ENCODE measurements at places on chromosomes 4 and X.

GRCh38 chrX:123818243-123818642, 41.6 kb upstream of the XIAP start:
- no peak for DNase-seq

DNA sequence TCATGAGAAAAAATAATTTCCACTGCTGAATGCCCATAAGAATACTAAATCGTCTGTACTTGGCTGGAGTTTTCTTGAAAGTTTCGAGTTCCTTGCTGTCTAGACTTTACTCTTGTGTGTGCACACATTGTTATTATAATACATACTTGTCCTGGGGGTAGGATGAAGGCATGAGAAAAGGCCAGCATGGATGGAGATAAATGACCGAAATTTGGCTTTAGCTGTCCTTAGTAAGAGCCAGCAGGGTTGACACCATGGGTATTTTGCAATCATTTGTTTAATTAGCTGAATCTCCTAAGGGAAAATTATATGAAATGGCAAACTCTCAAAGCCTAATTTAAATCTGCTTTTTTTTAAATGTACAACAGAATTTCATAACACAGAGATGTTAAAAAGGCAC, 641.6 kb downstream of the ADGRL3 start:
- DNase-seq = no peak

DNA sequence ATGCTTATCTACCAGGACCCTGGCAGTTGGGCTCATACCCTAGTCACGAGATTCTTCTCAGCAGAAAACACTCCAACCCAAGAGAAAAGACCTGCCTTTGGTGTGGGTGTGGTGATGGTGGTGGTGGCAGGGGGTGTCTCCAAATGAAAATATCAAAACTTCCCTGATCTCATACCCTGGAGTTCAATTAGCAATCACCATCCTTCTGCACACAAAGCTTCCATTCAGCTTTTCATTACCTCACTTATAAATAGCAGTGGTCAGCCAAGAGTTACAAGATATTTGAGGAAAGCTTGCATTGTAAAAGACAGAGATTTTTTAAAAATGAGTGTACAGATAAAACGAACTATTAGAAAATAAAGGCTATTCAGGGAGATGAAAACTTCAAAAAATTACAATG, 580.8 kb upstream of the MAGEB2 start:
- no peak for DNase-seq

DNA sequence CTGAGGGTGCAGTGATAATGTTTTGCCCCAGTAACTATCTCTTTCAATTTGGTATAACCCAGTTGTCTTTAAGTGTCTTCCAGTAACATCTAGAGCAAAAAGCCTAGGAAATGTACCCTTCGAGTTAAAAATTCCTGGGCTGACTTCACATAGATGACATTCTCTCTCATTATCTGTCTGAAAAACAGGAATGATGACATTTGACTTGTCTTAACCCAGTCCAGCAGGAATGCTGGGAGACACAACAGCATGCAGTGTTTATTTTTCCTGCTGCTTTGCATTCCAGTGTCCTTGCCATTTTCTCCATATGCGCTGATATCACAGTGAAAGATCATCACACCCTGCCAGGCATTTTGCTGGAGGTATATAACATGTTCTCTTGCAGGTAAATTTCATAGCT, 130.0 kb downstream of the SOWAHB start:
- DNase-seq = no peak

GRCh38 chr4:44221407-44221806, 227.2 kb downstream of the KCTD8 start:
- no peak for DNase-seq
